Aorta (tissue), 5 donors: ENCODE measurements at places on chromosomes 6 and 20. TPM values are rescaled to one million over a fixed set of nuclear protein-coding genes. Genes with fewer than 3 reads are reported as not detected.
A peak's percentile ranks its signal among the peaks of the same experiment; 100 is the strongest.

Gene OR12D1
- not detected for total RNA-seq

Gene COL11A2
- total RNA-seq: 1.6 TPM

Gene ECT2L
- total RNA-seq: 0.19 TPM

Gene EYS
- total RNA-seq: not detected

Gene NNAT
- total RNA-seq: 2.6 TPM

Gene TAAR6
- not detected for total RNA-seq

GRCh38 chr6:169963581-169964297, 212.3 kb downstream of the ERMARD start:
- no peak for DNase-seq

GRCh38 chr6:11785774-11786579, 7.4 kb upstream of the ADTRP start:
- no peak for DNase-seq

GRCh38 chr6:166775180-166775922, 148.3 kb upstream of the RPS6KA2 start:
- DNase-seq: peak; percentile 62

GRCh38 chr20:40991181-40991889, 37.3 kb upstream of the TOP1 start:
- no peak for DNase-seq

DNA sequence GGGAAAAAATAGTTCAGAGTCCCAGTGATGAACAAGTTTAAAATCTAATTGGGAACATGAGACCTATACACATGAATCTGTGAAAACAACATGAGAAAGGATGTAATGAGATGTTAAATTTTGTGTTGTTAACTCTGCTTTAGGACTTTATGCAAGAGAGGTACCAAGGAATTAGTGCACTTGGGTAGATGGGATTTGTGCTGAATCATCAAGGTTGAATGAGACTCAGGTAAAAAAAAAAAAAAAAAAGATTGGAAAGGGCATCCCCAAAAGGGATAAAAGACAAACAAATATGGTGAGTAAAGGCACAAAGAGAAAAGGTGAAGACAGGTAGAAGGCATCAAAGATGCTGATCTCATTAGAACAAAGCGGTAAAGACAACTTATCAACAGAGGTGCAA, 644.4 kb downstream of the CBLN4 start:
- no peak for DNase-seq

DNA sequence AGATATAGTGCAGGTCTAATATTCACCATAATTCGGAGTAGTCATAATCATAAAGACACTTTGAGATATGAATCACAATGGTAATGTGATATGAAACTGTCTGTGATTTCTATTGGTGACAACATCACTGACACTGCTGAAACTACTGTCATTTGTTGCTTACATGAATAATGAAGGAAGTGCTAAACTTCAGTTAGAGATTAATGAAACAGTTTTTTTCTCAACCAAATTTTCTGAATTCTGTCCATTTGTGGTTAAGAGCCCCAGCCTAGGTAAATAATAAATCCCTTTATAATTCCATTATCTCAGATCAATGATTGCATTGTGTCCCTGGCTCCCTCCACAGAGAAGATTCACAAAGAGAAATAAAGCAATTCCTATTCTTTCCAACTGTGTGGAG, 122.6 kb downstream of the HIVEP2 start:
- DNase-seq: no peak

DNA sequence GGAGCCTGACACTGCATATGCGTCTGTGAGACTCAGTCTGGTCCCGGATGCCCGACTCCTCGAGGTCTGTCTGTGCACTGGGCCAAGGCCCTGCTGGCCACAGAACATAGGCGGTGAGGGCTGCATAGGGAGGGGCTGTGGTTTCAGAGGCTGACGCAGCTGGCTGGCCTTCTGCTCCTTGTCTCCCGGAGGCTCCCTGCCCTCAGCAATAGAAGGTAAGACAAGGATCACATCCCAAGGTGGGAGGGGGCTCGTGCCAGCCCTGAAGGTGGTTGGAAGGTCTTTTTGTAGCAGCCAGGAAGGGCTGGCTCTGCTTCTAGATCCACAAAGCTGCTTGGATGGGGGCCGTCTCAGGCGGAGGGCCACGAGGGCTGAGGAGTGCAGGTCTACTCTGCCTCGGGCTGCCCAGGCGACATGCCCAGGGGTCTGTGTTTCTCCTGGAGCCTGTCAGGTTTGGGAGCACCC, 239.8 kb upstream of the SULF2 start:
- peak; percentile 78 for DNase-seq

- no peak for DNase-seq
These were observed 77.7 kb downstream of the GRM1 start for GRCh38 chr6:146106532-146106931.

GRCh38 chr6:84415517-84415916, 188.1 kb upstream of the CEP162 start:
- DNase-seq: no peak

- DNase-seq: no peak
These were observed 229.3 kb upstream of the TENT5A start for GRCh38 chr6:81981812-81982211.

DNA sequence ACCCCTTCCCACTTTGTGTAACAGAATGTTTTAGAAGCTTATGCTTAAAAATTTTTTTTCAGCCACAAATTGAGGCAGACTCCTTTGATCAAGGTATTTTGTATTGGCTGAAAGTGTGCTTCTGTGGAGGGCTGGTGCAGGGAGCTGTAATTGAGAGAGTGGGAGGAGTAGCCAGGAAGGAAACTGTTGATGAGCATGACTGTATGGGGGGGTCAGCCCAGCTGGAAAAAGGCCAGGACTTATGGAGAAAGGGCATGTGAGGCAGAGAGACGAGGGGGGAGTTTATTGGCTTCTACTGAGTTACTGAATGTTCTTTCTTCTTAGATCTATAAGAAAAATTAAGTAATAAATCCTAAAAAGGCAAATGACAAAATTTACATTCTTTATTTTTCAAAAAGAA, 13.4 kb downstream of the RFPL4B start:
- DNase-seq: no peak

DNA sequence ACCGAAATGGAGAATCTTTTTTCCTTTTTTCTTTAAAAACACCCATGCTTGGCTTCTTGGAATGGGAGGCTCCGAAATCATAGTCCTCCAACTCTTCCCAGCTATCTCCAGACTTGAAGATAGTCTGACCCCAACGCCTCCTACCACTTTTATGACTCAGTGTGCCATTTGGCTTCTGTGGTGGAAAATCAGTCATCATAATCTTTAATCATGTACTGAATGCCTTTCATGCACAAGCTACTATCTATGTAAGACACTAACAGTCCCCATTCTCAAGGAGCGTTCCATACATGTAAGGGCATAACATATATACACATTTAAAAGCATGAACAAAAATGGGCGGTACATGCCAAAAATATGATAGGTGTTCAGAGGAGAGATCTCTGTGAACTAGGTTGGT, 44.1 kb downstream of the TMEM14B start:
- no peak for DNase-seq

GRCh38 chr6:73487473-73487872, 25.9 kb downstream of the MTO1 start:
- DNase-seq: no peak
